ENCODE measurements at places on chromosomes 4 and X.

DNA sequence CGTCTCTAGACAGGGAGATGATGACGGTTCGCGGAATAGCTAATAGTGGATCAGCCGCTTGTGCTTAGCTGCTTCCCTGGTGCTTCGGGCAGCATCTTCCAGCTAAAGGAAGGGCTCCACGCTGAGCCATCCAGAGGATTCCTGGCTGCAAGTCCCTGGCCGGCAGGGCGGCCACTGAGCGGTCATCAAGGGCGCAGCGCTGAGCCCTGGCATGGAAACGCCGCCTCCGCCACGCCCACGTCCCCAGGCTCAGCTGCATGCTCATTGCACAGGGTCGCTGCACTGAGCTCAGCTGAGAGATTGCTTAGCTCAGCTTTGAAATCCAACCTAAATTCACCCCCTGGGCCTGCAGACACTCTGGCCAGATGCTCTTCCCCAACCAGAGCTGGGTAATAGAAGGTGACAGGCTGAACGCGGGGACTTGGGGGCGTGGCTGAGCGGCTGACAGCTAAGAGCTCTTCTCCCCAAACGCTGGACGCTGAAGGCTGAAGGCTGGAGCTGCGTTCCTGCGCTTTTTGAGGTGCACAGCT lies 118.2 kb upstream of the KIT start:
- peak; percentile 56 for DNase-seq

DNA sequence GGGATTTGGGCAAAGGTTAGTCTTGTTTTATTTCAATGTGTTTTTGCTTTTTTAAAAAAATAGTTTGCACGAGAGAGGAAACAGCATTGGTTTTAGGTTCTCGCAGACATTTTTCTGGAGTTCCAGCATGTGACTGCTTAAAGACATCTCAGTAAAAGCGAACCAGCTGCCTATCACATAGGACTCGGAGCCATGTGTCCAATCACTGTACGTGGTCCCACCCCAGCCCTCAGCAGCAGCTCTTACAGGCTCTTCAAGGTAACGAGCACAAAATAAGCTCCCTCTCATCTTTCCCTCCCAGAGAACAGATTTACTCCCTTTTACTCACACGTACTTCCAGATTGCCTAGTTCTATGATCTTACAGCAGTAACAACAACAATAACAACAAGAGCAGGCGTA lies 68.7 kb downstream of the MCF2 start:
- DNase-seq: peak; percentile 64

- no peak for DNase-seq
Measured at GRCh38 chr4:1714303-1715001, 2.3 kb upstream of the SLBP start.

GRCh38 chrX:55102754-55103153 lies 13.9 kb downstream of the PAGE2 start:
- no peak for DNase-seq

- no peak for DNase-seq
Measured at GRCh38 chr4:168853770-168854169, 156.3 kb downstream of the CBR4 start.

DNA sequence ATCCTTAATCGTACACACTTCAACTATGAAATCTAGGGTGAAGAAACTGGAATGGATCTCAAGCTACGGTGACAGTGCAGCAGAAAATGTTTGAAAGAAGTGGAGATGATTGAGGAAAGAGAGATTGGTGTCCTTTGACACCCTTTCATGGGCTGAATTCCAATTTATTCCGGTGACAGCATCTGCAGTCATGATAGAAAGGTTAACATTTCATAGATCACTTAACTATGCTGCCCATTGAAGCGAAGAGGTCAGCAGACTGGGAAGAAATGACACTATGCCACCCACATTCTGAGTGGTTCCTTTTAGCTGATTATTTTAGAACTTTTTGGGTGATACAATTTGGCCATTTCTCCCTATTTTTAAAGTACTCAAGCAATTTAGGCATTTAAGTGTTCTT lies 82.3 kb downstream of the DNAAF6 start:
- DNase-seq: no peak

DNA sequence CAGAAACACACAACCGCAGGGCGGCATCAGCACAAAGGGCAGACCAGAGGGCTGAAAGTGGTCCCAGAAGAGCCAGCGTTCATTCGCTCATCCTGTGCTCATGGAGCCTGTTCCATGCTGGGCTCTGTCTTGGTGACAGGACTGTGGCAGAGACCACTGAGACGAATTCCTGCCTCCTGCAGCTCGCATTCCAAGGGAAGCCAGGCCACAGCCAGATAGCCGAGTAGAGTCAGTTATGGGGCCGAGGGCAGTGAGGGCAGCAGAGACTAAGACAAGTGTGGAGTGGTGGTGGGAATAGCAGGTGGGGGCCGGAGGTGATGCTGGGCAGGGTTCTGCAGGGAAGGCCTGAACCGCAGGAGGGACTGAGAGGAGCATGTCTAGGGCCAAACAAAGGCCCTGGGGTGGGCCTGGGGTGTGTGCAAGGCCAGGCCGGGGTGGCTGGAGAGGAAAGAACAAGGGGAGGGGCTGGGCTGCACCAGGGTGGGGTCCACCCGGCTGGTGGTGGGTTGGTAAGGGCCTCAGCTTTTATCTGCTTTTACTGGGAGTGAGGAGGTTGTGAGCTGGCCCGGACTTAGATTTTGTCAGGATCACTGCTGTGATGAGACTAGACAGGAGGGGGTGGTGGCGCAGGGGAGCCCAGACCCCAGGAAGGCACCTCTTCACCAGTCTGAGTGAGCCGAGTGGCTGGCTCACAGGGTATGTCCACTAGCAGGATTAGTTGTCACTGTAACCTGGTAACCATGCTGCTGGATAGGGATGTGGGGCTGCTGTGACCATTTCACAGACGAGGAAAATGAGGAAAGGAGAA lies 6.3 kb downstream of the PSAPL1 start:
- no peak for DNase-seq

- no peak for DNase-seq
Measured at GRCh38 chrX:148534291-148534690, 33.9 kb downstream of the AFF2 start.

DNA sequence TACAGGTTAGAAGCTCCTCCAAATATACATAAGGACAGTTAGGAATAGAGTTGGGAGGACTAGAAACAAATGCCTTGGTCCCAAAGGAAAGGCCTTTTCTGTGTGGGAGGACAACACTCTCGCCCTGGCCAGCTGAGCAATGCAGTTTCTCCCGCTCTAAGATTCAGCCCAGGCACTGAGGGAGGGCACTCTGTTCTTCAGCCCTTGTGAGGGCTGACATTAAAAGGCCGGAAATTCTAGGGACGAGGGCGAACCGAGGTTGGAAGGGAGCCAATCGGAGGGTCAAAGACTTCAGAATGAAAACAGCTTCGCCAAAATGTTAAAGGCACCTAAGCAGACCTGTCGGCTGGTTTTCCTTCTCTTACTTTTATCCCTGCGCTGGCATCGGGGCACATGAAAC lies 2.9 kb upstream of the PTCHD1 start:
- no peak for DNase-seq

GRCh38 chrX:15874672-15875071 lies 20.1 kb upstream of the AP1S2 start:
- no peak for DNase-seq

DNA sequence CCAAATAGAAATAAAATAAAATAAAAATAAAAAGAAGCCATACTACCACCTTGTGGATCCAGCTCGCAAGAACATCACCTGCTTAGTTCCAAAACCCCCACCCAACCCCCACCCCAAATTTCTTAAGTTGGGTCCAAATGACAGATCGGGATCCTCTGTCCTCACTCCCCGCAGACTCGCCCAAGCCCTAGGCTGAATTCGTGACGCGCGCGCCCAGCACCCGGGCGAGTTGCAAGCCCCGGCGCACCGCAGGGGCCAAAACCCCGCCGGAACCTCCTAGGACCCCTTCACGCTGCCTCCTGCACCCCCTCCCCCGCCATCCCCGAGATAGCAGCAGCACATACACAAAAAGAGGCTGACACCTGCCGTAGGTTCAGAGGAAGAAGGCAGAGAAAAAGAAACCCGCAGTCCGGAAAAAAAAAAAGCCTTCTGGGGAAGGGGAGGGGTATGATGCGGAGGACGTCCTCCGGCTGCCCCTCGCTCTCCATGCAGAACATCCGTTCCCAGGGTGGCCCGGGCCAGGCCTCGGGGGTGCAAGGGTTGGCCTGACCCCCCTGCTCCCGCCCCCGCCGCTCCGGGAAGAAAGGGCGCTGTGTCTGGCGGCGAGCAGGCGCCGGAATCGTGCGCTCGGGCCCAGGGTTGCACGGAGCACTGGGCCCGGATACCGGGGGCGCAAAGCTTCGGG lies 2.6 kb downstream of the NLGN4X start:
- DNase-seq: peak; percentile 35
